ENCODE measurements at places on chromosomes 13 and 19. TPM values are rescaled to one million over a fixed set of nuclear protein-coding genes. Genes with fewer than 3 reads are reported as not detected.

GRCh38 chr13:40552895-40553294 lies 113.5 kb downstream of the FOXO1 start:
- H3K4me3 ChIP-seq: no peak overlapping the region
- H3K27me3 ChIP-seq: no peaks in the 10 kb centered on the region
- DNase-seq: no peak

DNA sequence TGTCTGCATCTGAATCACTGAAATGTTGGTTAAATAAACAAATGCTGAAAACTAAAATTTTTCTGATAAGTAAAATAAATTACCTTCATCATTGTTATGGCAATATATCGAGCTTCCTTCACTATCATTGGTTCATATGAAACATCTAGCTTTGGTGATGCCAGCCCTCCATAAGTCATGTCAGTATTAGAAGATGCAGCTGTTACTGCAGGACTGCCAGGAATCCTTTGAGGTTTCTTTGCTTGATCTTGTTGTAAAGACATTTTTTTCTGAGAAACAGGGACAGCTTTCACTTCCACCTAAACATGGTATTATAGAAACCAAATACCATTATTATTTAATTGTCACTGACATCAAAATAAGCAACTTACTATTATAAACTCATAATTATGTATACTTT lies 123.7 kb upstream of the FBXL3 start:
- H3K4me3 ChIP-seq: no peak overlapping the region
- no peaks in the 10 kb centered on the region for H3K36me3 ChIP-seq
- H3K27me3 ChIP-seq: no peaks in the 10 kb centered on the region
- H3K27ac ChIP-seq: no peak overlapping the region
- no peak for DNase-seq

DNA sequence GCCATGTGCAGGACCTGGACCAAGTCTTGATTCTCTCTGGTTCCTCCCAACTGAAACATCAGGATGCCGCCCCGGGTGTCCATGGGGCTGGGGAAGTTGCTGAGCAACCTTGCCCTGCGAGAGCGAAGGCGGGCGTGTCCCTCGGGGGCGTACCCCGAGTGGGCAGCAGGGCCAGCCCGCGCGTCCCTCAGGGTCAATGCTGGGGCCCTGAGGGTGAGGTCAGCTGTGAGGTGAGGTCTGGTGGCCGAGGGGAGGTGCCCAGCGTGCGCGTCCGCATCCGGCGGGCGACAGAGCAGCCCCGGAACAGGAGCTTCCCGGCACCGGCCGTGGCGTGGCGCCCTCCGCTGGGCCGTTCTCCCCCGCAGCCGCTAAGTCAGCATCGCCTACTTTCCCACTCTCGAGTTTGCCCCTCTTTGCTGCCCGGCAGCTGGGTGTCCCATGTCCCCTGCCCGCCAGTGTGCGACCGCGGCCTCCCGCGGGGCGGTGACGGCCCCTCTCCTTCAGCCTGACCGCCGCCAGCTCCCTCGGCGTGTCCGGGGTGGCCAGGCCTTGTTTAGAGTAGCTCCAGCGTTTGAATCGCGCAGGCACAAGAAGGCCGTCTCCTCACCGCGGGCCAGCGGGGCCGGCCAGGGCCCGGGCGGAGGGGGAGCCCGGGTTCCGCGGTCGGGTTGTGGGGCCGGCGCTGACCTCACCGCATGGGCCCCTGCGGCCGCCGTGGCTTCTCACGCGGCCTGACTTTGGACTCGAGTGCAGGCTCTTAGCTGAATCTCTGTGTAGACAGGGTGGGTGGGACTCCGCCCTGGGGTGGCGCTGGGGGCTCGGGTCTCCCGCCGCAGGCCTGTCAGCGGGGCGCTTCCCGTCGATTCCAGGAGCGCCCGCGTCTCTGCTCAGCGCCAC lies 33.0 kb downstream of the GJA3 start:
- no peaks in the 10 kb centered on the region for H3K36me3 ChIP-seq
- peak overlapping the region; percentile 63 for H3K4me3 ChIP-seq
- peaks cover 6% of the 10 kb centered on the region for H3K4me1 ChIP-seq

DNA sequence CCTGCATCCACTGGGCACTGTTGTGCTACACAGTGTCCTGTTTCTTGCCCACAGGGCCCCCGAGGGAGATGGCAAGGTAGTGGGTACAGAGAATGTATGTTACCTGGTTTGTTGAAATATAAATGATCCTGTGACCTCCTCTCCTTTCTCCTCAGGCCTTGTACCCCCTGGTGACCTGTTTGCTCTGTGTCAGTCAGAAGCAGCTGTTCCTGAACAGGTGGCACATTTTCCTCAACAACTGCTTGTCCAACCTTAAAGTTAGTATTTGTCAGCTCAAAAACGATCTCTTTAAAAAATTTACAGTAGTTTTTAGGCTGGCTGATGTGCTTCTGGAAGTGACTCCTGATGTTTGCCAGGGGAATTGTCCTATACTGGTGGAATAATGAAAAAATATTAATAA lies 105.1 kb downstream of the FRY start:
- H3K4me3 ChIP-seq: no peak overlapping the region
- no peak for DNase-seq
- no peaks in the 10 kb centered on the region for H3K36me3 ChIP-seq
- no peaks in the 10 kb centered on the region for H3K27me3 ChIP-seq
- no peak overlapping the region for H3K27ac ChIP-seq

- no peak overlapping the region for H3K4me3 ChIP-seq
- DNase-seq: no peak
- H3K27ac ChIP-seq: no peak overlapping the region
- no peaks in the 10 kb centered on the region for H3K36me3 ChIP-seq
- H3K27me3 ChIP-seq: no peaks in the 10 kb centered on the region
Measured at GRCh38 chr19:35279985-35280821, 2.1 kb upstream of the HAMP start.

- H3K4me3 ChIP-seq: no peak overlapping the region
- no peak for DNase-seq
Measured at GRCh38 chr13:43924549-43925245, 45.0 kb downstream of the LACC1 start.

- DNase-seq: no peak
- H3K4me3 ChIP-seq: no peak overlapping the region
- no peak overlapping the region for H3K27ac ChIP-seq
- no peaks in the 10 kb centered on the region for H3K4me1 ChIP-seq
Measured at GRCh38 chr13:70203661-70204229, 95.5 kb upstream of the KLHL1 start.

DNA sequence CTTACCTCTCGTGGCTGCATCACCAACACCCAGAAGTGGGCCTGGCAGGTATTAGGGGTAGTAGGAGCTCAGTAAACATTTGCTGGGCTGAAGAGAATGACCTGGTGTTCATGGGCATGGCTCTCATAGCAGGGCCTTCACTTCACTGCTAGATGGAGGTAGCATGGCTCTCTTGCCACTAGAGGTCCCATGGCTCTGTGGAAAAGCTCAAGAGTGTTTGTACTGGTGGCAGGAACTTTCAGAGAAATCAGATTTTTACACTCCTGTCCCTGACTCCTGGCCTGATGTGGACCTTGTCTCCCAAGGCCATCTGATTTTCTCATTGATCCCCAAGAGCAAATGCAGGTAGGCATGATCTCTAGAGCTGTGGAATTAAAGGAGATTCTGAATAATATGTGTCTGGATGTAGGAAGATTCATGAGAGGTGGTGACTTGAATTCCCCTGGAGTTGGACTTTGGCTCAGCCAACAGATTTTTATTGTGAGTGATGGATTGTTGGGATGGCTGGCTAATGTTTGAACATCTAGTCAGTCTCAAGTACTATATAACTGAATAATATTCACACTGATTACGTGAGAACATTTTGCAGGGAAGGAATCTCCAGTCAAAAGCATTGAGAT lies 5.7 kb downstream of the ZNF574 start:
- no peaks in the 10 kb centered on the region for H3K36me3 ChIP-seq
- H3K4me1 ChIP-seq: peaks cover 8% of the 10 kb centered on the region
- peak; percentile 32 for DNase-seq
- no peak overlapping the region for H3K27ac ChIP-seq
- no peak overlapping the region for H3K4me3 ChIP-seq

DNA sequence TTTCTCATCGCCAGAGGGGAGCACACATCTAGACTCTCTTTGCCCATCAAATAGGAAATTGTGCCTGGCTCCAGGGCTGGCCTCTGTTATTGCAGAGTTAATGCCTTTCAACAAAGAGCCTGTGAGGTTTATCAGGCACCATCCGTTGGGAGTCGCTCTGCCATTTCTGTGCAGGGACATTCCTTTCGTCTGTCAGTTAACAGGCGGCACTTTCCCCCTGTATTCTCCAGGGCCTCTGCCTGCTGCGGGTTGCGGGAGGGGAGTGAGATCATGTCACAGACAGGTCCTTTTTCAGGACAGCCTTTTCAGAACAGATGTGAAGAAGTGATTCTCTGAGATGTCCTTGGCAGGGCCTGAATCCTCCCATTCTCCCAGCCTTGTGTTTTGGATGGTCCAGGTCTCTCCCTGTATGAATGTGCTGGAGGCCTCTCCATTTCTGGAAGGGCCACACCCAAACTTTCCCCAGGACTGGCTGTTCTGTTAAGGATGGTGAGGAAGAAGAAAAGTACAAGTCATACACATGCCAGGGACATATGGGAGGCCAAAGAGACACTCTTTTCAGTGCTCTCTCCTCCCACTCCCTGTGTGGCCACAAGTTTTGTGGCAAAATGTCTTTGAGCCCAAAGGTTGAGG lies 14.9 kb downstream of the SERP2 start:
- H3K4me1 ChIP-seq: peaks cover 42% of the 10 kb centered on the region
- H3K36me3 ChIP-seq: no peaks in the 10 kb centered on the region
- no peak overlapping the region for H3K4me3 ChIP-seq
- H3K27me3 ChIP-seq: no peaks in the 10 kb centered on the region
- peak; percentile 39 for DNase-seq

GRCh38 chr13:39259371-39260140 lies 221.3 kb downstream of the NHLRC3 start:
- DNase-seq: no peak
- H3K27me3 ChIP-seq: no peaks in the 10 kb centered on the region
- H3K36me3 ChIP-seq: no peaks in the 10 kb centered on the region
- no peak overlapping the region for H3K27ac ChIP-seq

GRCh38 chr19:29516358-29516725 lies 9.5 kb upstream of the VSTM2B start:
- no peaks in the 10 kb centered on the region for H3K27me3 ChIP-seq
- DNase-seq: no peak
- no peak overlapping the region for H3K27ac ChIP-seq
- no peak overlapping the region for H3K4me3 ChIP-seq

GRCh38 chr13:47869776-47870175 lies 131.3 kb downstream of the SUCLA2 start:
- DNase-seq: no peak

IL17D gene
- total RNA-seq: 1.6 TPM

SKA3 gene
- 8.7 TPM for total RNA-seq

CEACAM4 gene
- total RNA-seq: not detected

SOX21 gene
- total RNA-seq: 0.71 TPM

KCNN4 gene
- total RNA-seq: 2.3 TPM

GADD45GIP1 gene
- 32.2 TPM for total RNA-seq

OR7C1 gene
- total RNA-seq: 6.1 TPM

All from testis (tissue), 5 donors.